Stomach (tissue), 19 donors: ENCODE measurements at places on chromosomes 16 and 17. TPM values are rescaled to one million over a fixed set of nuclear protein-coding genes. Genes with fewer than 3 reads are reported as not detected.

KRT39 gene
- polyA plus RNA-seq = not detected

GRCh38 chr16:4936991-4937781, at the start of gene PPL:
Gene PPL, minus strand, starts transcription at chr16:4937148. Its CDS starts 103 bp downstream, at chr16:4937045.
- peak within 1 kb of the TSS; percentile 77 for H3K4me3 ChIP-seq
- peaks cover 39% of the 10 kb centered on the region for H3K27me3 ChIP-seq
- peak within 1 kb of the TSS; percentile 76 for H3K27ac ChIP-seq
- peak; percentile 97 for DNase-seq

FOXF1 gene
- 18.2 TPM for polyA plus RNA-seq

DNA sequence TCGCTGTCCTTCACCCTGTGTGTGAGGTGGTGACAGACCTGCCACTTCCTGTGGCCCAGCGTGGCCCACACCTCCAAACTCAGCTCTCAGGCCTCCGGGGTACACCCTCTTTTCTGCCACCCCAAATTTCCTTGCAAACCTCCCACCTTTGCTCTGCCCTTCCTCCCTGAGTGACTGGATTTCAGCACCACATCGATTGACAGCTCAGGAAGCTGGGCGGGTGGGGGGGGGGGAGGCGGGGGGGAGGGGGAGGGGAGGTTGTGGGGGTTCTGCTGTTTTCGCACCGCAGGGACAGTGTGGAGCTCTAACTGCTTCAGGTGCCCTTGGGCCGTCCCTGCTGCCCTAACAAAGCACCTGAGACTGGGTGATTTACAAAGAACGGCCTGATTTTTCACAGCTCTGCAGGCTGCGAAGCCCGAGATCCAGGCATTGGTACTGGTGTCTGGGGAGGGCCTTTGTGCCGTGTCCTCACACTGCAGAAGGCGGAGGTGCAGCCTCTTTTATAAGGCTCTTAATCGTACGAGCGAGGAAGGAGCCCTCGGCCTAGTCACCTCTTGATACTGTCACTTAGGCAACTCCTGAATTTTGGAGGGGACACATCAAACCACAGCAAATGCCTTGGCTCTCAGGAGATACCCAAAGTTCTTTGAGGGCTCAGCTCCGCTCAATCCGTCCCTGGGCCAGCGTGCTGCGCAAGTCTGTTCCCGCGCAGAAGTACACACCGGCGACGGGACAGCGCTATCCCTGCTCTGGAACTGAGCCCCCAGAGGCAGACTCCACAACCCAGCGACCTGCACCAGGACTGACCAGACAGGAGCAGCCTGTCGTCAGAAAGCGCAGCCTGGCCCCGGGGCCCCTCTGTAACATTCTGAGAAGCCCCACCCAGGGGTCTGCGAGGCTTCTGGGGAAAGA, 3.6 kb downstream of the NDUFAF8 start:
- peaks cover 25% of the 10 kb centered on the region for H3K4me1 ChIP-seq
- DNase-seq = no peak
- no peak overlapping the region for H3K27ac ChIP-seq
- no peaks in the 10 kb centered on the region for H3K27me3 ChIP-seq

ZNF423 gene
- 0.68 TPM for polyA plus RNA-seq

- H3K36me3 ChIP-seq = no peaks in the 10 kb centered on the region
- no peak for DNase-seq
- H3K27ac ChIP-seq = no peak overlapping the region
- peaks cover 4% of the 10 kb centered on the region for H3K27me3 ChIP-seq
- no peaks in the 10 kb centered on the region for H3K4me1 ChIP-seq
Observed at GRCh38 chr16:89064606-89065457, 28.8 kb upstream of the ACSF3 start.

GNGT2 gene
- polyA plus RNA-seq = 2.9 TPM

BEAN1 gene
- 3.7 TPM for polyA plus RNA-seq

- H3K4me1 ChIP-seq = peaks cover under 1% of the 10 kb centered on the region
- no peak for DNase-seq
- no peak overlapping the region for H3K27ac ChIP-seq
- no peaks in the 10 kb centered on the region for H3K36me3 ChIP-seq
Observed at GRCh38 chr16:56977823-56978430, 11.4 kb upstream of the NLRC5 start.

SLFN5 gene
- polyA plus RNA-seq = 5.2 TPM

DNA sequence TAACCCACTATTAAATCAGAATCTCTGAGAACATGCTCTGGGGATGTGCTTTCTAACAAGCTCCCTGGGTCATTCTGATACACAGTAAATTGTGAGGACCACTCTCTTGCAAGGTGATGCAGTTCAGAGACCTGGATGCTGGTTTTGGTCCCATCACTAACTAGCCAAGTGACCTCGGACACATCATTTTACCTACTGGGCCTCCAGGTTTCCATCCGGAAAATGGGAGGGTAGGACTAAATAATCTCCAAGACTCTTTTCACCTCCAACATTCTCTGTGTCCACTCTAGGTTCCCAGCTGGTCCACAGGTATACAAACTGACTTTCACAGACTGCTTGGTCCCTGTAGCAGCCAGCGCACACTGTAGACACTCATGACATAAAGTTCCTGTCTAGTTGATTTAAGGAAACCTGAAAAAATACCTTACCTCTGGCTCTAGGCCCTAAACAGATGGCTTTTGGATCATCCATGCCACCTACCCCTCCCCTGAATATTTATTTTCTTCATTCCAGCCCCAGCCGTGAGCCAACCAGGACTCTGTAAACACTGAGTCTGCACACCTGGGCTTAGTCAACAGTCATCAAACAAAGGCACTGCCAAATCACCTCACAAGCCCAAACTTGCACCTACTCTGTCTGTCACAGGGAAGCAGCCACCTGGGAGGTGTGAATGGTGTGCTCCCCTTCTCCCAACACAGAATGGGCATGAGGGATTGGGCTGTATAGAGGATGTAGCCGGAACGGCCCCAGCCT, 51.3 kb upstream of the MRPS23 start:
- DNase-seq = peak; percentile 78
- no peaks in the 10 kb centered on the region for H3K27me3 ChIP-seq
- peak overlapping the region; percentile 93 for H3K27ac ChIP-seq

CCL17 gene
- not detected for polyA plus RNA-seq

KCNH4 gene
- not detected for polyA plus RNA-seq

TBX4 gene
- polyA plus RNA-seq = not detected

- H3K27ac ChIP-seq = no peak overlapping the region
- no peaks in the 10 kb centered on the region for H3K36me3 ChIP-seq
- H3K4me3 ChIP-seq = no peak overlapping the region
- no peak for DNase-seq
Observed at GRCh38 chr16:1142911-1143310, 10.0 kb upstream of the CACNA1H start.

- peaks cover 24% of the 10 kb centered on the region for H3K36me3 ChIP-seq
- no peaks in the 10 kb centered on the region for H3K27me3 ChIP-seq
- H3K4me1 ChIP-seq = peaks cover 69% of the 10 kb centered on the region
- peak; percentile 54 for DNase-seq
Observed at GRCh38 chr17:73232587-73233373, 28.9 kb downstream of the CPSF4L start.

DNA sequence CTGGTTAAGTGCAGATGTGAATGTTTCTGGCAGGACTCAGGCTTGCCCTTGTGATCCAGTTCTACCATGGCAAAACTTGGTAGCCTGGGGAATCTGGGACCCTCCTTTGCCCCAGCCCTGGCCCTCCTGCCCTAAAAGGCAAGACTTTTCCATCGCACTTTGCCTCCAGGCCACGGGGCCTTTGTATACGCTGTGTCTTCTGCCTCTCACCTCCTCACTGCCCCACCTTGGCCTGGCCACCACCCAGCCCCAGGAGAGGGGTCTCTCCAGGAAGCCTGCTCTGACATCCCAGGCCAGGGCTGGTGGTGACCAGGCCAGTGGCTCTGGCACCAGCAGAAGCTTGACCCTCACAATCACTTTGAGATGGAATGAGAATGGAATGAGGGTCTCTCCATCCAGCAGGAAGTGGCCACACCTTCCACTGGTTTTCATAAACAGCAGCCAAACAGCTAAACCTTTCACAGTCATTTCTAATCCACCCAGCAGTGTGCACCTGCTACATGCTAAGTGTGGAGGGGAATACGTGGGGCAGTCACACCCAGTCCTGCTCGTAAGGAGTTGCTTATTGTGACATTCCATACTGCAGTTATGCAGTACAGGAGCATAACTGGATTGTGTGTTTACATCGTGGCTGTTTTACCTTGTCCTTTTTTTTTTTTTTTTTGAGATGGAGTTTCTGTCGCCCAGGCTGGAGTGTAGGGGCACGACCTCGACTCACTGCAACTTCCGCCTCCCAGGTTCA, 1.6 kb upstream of the MRPL38 start:
- DNase-seq = no peak
- no peak overlapping the region for H3K4me3 ChIP-seq
- no peaks in the 10 kb centered on the region for H3K27me3 ChIP-seq
- peaks cover 35% of the 10 kb centered on the region for H3K4me1 ChIP-seq
- peaks cover 18% of the 10 kb centered on the region for H3K36me3 ChIP-seq
- H3K27ac ChIP-seq = peak overlapping the region; percentile 90

DNA sequence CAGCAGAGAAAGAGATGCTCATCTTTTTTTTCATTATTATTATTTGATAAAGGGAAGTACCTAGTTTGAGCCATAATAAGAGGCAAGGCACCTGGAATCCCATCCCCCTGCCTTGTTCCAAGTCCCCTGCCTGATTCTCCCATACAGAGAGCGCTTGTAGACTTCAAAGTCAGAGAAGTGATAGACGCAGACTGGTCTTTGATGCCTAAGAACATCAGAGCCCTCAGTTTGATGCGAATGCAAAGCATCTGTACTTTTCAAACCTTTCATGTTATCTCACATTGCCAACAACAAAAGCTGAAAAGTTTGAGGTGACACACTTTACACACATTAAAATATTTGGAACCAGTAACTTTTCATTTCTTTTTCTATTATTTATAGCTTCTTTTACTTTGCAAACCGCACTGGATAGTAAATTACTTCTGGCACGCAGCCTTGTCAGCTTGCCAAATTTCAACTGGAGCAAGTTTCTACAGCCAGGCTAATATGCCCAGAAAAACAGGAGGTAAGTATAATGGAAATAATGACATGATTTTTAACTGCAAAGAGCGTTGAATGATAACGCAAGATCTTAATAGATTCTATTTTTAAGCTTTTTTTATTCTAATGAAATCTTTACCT, 5.9 kb upstream of the UTP6 start:
- no peaks in the 10 kb centered on the region for H3K4me1 ChIP-seq
- no peak overlapping the region for H3K4me3 ChIP-seq
- no peak overlapping the region for H3K27ac ChIP-seq
- H3K36me3 ChIP-seq = no peaks in the 10 kb centered on the region
- H3K27me3 ChIP-seq = no peaks in the 10 kb centered on the region

- H3K4me1 ChIP-seq = peaks cover 22% of the 10 kb centered on the region
- no peaks in the 10 kb centered on the region for H3K27me3 ChIP-seq
- no peaks in the 10 kb centered on the region for H3K36me3 ChIP-seq
Observed at GRCh38 chr16:79431923-79432322, 168.6 kb downstream of the MAF start.

GRCh38 chr17:42403150-42403549, 14.9 kb upstream of the STAT3 start:
- peak; percentile 28 for DNase-seq
- H3K27me3 ChIP-seq = no peaks in the 10 kb centered on the region
- peak overlapping the region; percentile 30 for H3K27ac ChIP-seq
- no peak overlapping the region for H3K4me3 ChIP-seq

TMEM114 gene
- not detected for polyA plus RNA-seq
